ENCODE measurements at places on chromosomes 16 and 17. TPM values are rescaled to one million over a fixed set of nuclear protein-coding genes. Genes with fewer than 3 reads are reported as not detected.

GRCh38 chr16:53809088-53809932, 105.4 kb downstream of the FTO start:
- DNase-seq, result no peak

The TRPV2 gene
- 26.1 TPM for total RNA-seq

GRCh38 chr16:17076818-17077498, 393.8 kb downstream of the XYLT1 start:
- DNase-seq, result no peak

The GOSR1 gene
- 33.0 TPM for total RNA-seq

DNA sequence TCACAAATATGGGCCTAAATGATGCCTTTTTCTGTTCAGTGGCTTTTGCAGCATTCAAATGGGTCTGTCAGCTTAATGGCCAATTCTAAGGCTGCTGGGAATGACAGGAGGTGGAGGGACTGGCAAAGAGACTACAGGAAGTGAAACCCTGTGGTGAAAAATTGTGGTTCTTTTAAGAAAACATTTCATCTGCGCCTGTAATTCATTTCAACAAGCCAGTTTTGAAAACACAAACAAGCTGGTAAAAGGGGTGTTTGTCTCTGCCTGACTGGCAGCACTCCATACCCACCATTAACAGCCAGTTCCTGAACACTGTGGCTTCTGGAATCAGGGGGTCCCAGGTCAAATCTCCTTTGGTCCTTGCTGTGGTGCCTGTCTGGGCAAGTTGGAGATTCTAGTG, 3.6 kb upstream of the KDM8 start:
- no peak for DNase-seq

The CNGB1 gene
- not detected for total RNA-seq

The DNAH17 gene
- not detected for total RNA-seq

The CD300A gene
- total RNA-seq, result 21.9 TPM

DNA sequence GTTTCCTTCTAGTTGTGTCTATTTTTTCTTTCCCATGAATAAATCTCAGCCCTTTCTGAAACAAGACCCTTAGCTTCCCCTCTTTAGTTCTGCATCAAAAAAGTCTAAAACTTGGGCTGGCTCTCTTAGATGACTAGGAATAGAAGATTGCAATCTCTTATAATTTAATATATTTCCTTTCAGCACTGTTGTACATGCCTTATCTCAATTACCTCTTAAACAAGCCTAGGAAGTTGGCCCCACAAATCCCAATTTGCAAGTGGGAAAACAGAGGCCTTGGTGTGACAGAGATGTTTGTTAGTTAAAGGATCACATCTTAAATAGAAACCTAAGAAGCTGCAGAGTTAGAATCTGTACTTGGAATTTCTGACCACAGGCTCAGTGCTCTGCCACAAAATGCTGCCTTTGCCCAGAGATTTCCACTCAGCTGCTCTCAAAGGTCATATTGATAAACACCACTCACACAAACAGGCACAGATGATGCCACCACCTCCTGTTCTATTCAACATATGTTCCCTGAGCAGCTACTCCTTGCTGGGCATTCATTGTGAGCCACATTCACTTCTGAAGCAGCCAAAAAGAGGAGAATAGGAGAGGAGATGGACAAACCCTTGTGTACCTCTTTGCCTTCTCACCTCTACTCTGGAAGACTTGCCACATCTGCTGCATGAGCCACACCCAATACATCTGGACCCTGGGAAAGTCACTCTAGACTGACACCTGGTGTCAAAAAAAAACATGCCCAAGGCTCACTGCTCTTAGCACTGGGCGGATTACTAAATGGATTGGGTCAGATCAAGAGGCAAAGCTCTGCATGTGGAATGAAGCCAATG, 5.5 kb downstream of the CCDC182 start:
- no peak for DNase-seq

The KRT25 gene
- total RNA-seq, result not detected

The PMP22 gene
- total RNA-seq, result 199 TPM

DNA sequence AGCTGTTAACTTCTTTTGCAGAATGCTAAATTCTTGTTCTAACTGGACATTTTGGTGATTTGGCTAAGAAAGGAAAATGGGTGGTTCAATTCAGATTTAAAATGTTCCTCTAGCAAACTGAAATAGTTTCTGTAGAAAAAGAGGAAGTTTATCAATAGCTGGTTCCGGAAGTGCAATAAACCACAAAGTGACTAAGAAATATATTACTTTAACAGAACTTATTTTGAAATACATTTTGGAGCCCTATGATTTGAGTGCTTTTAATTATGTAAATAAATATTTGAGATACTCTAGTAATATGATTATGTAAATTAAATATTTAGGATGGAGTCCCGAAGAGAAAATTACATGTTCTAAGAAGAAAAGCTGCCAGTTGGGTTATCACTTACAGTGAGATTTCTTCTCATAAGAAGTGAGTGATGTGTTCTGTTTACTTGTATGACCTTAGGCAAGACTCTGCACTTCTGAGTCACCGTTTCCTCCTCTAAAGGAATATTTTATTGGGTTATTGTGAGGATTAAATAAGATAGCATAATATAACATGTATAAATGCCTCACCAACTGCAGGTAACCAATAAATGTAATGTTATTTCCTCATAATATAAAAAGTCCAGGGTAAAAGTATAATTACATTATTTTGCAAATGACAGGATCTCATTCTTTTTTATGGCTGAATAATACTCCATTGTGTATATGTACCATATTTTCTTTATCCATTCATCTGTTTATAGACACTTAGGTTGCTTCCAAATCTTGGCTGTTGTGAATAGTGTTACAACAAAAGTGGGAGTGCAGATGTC, at the start of gene EVI2B:
EVI2B (minus strand) TSS at position 73 of the 800 bp plus-strand sequence. CDS start 8,445 bp downstream, outside the sequence.
- DNase-seq, result no peak

GRCh38 chr16:56848955-56849689, 15.9 kb upstream of the SLC12A3 start:
- no peak for DNase-seq

The RRN3 gene
- 4.8 TPM for total RNA-seq

DNA sequence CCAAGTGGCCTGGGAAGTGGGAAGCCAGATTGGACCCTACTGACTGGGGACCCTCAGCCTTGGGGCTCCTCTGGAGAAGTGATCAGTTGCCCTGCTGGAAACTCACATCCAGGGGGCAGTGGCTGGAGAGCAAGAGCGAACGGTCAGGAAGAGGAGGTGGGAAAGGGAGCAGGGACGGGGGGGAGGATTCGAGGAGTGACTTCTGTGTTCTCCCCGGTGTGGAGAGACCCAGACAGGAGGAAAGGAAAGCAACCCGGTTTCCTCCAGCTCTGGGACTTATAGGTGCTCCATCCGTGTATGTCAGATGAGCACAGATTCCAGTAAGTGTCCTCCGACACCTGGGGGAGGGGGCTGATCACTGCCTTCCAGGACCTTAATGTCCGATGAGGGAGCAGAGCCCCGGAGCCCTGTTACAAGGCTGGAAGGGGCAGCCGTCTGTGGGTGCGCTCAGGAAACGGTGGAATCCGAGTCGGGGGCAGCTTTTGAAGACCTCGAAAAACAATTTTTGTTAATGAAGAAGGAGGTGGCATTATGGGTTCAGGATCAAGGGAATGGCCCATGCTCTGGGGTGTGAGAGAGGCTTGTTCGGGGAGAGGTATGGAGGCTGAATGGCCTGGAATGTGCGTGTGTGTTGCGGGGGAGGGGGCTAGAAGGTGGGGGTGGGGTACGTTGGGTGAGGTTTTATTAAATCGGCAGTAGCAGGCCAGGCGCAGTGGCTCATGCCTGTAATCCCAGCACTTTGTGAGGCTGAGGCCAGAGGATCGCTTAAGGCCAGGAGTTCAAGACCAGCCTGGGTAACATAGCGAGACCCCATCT, 34.8 kb upstream of the NDRG4 start:
- no peak for DNase-seq

The YBX2 gene
- not detected for total RNA-seq

GRCh38 chr16:66372078-66372897, 5.8 kb downstream of the CDH5 start:
- DNase-seq, result no peak

The PRSS22 gene
- total RNA-seq, result not detected

DNA sequence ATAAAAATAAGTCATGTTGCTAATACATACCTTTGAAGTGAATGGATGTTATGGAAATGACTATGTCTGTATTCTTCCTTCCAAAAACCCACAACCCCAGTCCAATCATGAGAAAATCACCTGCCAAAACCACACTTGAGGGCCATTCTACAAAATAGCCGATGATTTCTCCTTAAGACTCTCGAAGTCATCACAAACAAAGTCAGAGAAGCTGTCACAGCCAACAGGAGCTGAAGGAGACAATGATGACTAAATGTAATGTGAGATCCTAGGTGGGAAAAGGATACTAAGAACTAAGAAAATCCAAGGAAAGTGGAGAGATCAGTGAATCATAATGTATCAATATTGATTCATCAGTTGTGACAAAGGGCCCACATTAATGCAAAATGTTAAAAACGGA, 432.9 kb upstream of the DYNLRB2 start:
- DNase-seq, result no peak

DNA sequence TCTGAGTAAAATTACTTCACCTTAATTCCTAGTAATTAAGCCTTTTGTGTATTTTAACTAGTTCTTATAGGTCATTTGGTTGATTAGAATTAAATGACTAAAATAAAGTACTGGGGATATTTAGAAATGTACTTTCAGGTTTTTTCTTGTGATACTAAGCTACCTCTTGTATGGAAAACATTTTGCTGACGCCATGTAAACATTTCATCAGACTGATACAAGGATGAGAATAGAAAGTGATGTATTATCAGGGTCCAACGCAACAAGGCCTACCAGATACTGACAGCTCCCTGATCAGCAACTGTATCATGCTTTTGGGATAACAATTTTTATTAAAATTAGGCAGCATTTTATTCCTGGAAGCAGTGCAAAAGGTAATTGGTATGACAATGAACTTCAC, 1.7 kb downstream of the SMARCE1 start:
- DNase-seq, result no peak

- DNase-seq, result no peak
Observed at GRCh38 chr16:68907781-68908181, 64.5 kb downstream of the TANGO6 start.

The FOXJ1 gene
- total RNA-seq, result not detected

GRCh38 chr17:17089796-17090641, 47.8 kb downstream of the MPRIP start:
- DNase-seq, result no peak

The CBFA2T3 gene
- 32.8 TPM for total RNA-seq

DNA sequence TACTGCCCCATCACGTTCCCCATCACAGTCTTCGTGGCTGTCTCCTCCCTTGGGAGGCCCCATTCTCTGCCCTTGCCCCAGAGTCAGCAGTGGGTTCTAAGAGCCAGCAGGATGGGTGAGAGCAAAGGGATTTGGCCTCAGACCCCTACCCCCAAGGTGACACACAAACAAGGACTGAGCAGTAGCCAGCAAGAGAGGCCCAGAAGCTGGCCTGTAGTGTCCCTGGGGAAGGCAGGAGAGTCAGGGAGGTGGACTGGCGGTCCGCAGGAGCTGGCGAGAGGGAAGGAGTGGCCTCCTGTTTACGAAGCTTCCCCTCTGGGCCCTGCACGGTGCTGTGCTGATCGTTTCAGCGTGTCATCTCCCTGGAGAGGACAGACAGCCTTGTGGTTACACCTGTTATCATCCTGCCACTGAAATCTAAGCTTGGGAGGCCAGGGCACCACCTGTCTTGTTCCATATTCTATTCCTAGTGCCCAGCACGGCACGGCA, 8.4 kb downstream of the WDR81 start:
- DNase-seq, result no peak

- no peak for DNase-seq
Observed at GRCh38 chr16:89411335-89411850, 79.0 kb downstream of the ANKRD11 start.

GRCh38 chr17:50052822-50053653, 2.9 kb upstream of the ITGA3 start:
- no peak for DNase-seq

GRCh38 chr16:75181630-75182029, 25.3 kb downstream of the CTRB2 start:
- DNase-seq, result no peak

DNA sequence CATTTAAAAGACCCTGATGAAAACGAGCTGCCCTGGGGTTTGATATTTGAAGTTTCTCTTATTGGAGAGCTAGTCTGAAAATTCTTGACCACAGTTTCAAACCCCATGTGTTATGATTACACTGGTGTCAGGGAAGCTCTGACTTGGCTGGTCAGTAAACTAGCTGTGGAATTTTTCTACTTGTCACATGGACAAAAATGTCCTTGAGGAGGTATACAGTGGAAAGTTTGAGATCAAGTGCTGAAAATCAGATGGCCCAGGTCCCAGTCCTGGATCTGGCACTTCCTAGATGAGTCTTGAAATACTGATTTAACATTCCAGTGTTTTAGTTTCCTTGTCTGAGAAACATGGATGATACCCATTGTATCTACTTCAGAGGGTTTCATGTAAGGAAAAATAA, 30.7 kb upstream of the SOX9 start:
- no peak for DNase-seq

- DNase-seq, result peak; percentile 75
Observed at GRCh38 chr17:16463358-16464302, 28.4 kb downstream of the LRRC75A start.

GRCh38 chr16:68760671-68761275, 23.7 kb downstream of the CDH1 start:
- no peak for DNase-seq

The FOXC2 gene
- 57.2 TPM for total RNA-seq

DNA sequence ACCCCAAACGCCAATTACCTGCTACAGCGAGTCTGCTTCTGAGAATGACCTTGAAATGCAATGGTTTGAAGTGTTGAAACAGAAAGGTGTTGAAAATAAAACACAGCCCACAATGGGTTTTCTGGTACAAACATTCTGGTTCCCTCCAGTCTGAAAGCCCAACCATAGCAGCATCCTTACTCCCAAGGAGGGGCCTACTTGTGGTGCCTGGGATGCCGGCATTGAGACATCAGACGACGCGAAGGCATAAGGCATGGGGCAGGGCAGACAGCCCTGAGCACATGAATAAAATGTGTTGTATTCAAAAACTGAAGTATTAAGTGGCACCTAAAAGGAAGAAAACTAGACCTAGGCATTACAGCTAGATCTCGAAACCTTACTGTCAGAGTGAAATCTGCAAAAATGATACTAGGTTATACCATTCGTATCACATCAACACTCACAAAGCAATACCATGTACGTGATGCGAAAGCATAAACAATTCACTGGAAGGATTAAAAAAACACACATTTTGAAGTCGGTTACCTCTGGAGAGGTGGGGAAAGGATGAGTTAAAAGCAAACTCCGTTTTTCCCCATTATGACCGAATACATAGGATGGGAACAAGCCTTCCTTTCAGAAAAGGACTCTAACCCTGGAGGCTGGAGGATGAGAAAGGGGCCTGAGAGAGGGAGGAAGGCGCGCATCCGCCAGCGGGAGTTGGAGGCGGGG, 702 bp downstream of the NUDT21 start:
- no peak for DNase-seq

Measured in ascending aorta (tissue), 2 donors.